ENCODE measurements at places on chromosomes 5 and 9.

- no peak for DNase-seq
Observed at GRCh38 chr9:100579665-100580064, 1.8 kb downstream of the CAVIN4 start.

- DNase-seq = no peak
Observed at GRCh38 chr5:155015239-155015638, 1.7 kb downstream of the KIF4B start.

DNA sequence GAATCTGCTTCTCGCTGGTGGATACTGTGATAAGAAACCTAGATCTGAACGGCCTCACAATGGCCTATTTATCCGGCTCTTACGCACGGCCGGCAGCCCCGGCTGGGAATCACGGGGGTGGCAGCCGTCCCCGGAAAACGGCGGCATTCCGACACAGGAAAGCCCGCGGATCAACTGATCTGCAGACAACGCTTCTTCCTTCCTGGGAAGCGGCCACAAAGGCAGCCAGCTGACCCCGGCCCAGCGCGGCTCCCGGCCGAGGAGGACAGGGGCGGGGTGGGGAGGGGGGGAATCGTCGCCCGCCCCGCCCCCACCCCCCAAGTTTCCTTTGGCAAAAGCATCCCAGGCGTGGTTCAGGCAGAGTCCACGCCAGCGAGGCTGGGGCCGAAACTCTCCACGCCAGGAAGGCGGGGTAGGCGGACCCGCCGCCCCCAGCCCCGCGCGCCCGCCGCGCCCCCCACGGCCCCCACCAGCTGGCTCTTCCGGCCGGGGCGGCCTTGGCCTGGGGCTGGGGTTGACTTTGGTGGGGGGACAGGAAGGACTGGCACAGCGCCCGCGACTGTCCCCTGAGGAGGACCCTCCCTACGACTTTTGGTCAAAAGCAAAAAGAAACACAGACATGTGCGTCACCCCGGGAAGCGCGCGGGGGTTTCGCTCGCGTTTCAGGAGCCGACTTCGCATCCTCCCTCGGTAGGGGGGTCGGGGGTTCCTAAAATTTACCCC lies 247.7 kb upstream of the ANKRD55 start:
- DNase-seq = no peak

DNA sequence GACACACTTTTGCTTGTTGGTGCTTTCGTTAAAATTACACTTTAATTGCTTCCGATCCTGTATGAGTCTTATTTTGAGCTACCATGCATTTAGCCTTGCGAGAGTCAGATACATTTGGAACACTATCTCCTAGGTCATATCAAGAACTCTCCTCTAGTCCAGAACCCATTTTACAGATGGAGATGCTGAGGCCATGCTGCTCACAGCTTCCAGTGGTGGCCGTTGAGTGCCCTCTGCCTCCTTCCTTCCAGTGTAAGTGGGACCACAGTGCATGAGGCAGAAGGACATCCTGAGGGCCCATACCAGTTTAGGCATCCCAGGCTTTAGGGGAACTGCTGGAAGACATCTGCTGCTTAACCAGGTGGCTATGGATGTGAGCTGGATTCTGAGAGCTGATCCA lies 6.9 kb downstream of the CCNI2 start:
- DNase-seq = no peak

DNA sequence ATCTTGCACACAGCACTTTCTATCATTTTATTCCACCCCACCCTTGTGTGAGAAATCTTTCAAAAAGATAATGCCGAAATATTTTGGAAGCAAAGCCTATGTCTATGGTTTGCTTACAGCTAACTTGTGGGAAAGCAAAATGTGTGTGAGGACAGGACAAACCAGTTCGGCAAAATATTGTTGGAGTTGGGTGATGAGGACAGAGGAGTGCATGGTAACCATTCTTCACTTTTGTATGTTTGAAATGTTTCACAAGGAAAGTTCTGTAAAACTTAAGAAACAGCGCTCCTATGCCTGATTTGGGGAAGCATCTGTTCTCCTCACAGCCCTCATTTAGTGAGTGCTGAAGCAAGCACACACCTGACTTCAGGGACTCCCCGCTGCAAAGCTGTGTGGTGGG lies 62.0 kb upstream of the RNF130 start:
- DNase-seq = no peak

DNA sequence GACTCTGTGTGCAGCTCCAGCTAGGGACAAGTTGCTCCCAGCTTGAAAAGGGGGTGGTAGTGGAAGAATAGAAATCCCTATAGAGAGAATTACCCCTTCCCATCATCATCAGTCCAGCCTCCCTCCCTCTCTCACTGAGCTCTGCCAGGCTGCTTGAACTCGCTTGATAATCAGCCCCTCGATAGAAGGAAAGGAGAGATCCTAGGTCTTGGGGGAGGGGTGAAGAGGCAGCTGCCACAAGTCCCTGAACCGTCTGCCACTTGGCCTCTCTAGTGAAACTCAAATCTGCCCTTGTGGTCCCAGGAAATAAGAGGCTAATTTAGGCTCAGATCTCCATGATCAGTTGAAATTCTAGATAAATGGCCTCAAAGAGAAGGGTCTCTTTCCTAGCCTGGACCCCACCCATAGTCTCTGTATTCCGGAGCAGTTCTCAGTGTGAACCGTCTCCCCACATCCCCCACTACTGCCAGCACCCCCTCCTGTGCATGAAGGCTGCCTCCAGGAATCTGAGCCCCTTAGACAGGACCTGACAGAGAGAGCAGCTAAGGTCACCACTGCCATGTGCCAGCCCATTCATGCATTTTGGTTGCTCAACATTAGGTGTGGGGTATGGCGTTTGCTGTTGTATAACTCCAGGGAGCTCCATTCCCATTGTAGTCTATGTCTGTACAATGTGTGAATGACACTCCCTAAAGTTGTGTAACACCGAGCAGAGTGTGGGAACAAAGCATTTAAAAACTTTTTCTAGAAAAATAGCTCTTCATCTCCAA lies 5.5 kb downstream of the DNAJB5 start:
- DNase-seq = peak; percentile 69

DNA sequence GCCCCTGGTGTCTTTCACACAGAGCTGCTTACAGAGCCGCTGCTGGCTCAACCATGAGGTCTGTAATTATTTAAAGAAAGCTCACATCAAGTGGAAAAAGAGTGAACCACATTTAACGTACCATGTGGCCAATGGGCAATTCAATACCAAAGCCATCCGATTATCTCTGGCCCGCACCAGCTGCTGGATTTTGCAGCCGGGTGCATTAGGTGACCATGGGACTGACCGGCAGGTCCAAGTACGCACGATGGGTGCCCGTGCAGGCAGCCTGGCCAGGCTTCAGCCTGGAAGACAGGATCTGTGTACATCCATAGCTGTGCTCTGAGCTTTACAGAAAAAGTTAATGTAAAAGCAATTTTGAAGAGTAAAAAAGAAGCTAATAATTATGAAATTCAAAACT lies 20.5 kb downstream of the PPARGC1B start:
- DNase-seq = no peak

GRCh38 chr5:33888587-33888986 lies 3.2 kb downstream of the ADAMTS12 start:
- no peak for DNase-seq

GRCh38 chr5:132063090-132063911 lies 2.8 kb downstream of the IL3 start:
- DNase-seq = peak; percentile 27

DNA sequence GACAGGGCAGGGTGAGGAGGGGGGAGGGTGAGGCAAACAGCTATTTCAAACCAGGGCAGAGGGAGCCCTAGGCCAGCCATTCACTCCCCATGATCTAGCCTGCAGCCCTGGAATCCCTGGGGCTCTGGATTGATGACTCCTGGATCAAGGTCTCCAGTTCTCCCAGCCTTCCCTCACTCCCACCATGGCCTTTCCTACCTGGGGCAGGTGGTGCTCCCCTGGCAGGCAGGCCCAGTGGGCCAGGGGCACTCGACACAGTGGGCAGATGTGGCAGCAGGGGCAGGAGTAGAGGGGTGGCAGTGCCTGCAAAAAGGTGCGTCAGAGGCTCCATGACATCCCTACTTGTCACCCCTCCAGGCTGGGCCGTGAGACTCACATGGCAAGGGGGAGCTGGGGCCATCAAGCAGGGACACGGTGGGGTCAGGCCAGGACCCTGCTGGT lies 6.0 kb downstream of the KIF12 start:
- no peak for DNase-seq

DNA sequence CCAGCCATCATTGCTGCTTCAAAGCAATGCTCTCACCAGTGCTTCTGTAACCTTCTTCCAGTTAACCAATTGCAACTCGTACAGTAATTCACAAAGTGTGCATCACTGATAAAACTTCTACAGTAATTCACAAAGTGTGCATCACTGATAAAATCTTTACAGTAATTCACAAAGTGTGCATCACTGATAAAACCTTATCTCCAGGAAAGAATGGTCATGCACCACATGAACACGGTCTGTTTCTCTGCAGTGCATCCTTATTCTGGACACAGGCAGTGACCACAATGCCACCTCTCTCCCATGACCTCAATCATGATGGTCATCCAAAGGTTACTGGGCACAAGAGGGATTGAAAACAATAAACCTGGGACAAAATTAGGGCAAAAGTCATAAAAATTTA lies 153.6 kb downstream of the TSSK1B start:
- no peak for DNase-seq

DNA sequence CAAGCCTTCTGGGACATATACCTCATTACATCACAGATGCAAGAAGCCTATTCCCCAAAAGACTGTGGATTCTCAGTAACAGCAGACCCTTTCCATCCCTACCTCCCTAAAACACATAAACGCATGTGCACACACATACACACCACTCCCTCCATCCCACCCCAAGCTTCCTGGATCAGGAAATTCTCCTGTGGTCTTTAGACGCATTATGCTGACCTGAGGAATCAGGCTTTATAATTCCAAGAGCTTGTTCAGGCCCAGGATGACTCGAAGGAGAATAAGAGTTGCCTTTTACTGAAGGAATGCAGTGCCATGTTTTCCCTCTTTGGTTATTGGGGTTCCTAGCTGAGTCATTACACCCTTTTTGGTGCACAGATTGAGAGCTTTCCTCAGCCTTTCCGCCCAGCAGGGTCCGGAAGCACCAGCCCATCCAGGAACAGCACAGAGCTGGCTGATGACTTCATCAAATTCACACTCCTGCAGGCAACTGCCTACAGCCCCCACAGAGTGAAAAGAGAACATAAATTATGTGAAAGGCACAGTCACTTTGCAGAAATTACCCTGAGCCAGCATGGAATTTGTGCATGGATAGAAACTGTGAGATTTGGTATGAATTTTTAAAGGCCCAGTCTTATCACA lies 385.0 kb upstream of the TRPC7 start:
- DNase-seq = no peak

- DNase-seq = peak; percentile 99
Observed at GRCh38 chr9:135281791-135282737, 194.6 kb downstream of the OLFM1 start.

- no peak for DNase-seq
Observed at GRCh38 chr5:1168796-1169195, 32.6 kb upstream of the SLC6A19 start.

- no peak for DNase-seq
Observed at GRCh38 chr5:103035701-103036100, 84.2 kb downstream of the GIN1 start.

DNA sequence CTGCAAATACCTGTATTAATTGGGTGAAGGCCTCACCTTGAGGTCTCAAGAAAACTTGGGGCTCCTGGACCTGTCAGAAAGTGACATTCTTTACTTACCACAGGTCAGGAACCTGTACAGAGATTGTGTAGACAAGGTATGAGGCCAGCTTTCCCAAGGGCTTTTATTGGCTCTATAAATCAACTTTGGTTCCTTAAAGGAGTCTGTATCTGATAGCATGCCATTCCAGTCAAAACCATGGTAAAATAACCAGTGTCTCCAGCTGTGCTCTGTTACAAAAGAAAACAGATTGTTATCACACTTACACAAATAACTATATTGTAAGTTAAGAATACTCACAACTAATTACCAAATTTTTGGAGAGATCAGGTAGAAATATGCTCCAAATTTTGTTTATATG lies 64.5 kb downstream of the COL15A1 start:
- no peak for DNase-seq

DNA sequence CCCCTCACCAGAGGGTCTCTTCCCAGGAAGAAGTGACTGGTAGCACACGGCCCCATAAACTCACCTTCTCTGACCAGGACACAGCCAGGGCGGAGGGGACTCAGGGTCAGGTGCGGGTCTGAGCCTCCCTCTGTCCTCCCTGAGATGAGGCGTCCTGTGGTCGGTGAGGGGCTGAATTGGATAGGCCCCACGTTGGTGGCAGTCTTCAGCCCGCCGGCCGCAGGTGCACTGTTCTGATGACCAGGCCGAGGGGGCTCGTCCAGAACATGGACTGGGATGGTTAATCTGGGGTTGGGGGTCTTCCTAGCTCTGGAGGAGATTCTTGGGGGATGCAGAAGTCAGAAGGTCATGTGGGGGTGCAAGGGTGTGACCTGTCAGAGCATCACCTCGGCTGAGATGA lies 102.2 kb upstream of the PPP1R26 start:
- DNase-seq = no peak

DNA sequence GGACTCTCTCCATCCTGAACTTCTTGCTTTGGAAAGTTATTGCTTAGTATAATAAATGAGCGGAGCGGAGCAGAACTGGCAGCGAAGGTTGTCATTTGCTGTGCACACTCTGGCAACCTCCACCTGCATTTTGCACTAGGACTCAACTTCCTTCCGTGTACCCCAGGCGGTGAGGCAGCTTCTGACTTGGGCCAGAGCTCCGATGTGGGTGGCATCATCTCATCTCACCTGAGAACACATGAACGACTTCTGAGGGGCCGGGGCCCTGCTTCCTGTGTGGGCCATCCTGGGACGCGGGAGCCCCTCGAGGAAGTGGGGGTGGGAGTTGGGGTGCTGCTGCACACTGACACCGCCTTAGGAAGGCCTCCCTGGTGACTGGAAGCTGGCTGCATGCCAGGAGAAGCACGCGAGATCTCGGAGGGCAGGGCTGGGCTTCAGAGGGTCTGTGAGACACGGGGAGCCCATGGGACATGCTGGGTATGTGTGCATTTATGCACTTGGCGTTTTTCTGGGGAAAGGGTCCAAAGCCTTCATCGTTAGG lies 56.5 kb upstream of the COL5A1 start:
- DNase-seq = peak; percentile 15

DNA sequence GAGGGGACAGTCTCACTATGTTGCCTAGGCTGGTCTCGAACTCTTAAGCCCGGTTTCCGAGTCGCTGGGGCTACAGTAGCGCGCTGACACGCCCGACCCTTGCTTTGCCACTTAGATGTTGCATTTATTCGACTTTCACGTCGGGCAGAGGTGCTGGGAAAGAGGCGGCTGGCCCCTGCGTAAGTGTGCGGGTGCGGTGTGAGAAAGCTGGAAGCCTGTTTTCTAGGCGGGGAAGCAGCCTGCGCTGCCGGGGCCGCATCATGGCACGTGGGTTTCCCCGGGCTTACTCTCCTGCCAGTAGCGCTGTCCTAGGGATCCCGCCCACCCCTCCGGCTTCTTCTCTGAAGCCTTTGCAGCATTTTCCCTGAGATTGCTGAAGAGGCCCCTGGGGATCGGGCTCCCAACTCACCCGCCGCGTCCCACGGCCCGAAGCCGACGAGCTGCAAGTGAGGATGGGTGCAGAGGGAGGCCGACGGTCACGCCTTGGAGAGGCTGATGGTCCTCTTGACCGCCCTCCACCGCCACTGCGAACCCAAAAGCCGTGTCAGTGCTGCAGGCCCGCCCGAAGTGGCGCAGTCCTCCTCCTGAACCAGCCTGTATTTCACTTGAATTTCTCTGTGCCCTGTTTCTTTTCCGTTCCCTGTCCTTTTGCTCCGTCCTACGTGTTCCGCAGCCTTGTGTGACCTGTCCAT lies 5.8 kb upstream of the TRIM41 start:
- no peak for DNase-seq

Data from NCI-H2171 treated with DMSO at 0.1 percent for 48 hours (cell line).